ENCODE measurements at places on chromosomes 16 and 17.

GRCh38 chr17:8060274-8060673 lies 21.4 kb downstream of the ALOX15B start:
- peak; percentile 90 for DNase-seq

- no peak for DNase-seq
Measured at GRCh38 chr16:83903751-83904150, 4.8 kb downstream of the MLYCD start.

GRCh38 chr16:24514096-24514495 lies 25.3 kb upstream of the RBBP6 start:
- no peak for DNase-seq

- no peak for DNase-seq
Measured at GRCh38 chr16:80992676-80993293, 13.9 kb downstream of the CMC2 start.

- no peak for DNase-seq
Measured at GRCh38 chr17:29243792-29244191, 2.9 kb upstream of the CRYBA1 start.

- DNase-seq, result peak; percentile 64
Measured at GRCh38 chr17:7240375-7240774, 1.1 kb upstream of the PHF23 start.

GRCh38 chr16:8505327-8505991 lies 84.9 kb downstream of the TMEM114 start:
- DNase-seq, result no peak

DNA sequence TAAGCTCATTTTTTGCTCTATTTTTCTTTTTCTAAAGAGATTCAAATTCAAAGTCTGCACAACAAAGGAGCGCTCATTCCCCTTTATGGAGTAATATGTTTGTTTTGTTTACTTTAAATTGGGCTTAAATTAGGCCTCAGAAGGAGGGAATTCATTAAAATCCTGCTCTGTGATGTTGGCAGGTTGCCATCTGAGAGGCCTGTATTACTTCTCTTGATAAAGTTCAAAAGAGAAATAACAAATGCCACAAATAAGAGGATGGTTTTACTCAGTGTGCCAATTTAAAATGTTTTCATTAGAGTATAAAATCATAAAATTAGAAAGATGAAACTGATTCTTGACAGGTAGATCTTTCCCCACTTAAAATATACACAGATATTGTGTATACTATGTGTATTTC lies 54.5 kb upstream of the HLF start:
- no peak for DNase-seq

DNA sequence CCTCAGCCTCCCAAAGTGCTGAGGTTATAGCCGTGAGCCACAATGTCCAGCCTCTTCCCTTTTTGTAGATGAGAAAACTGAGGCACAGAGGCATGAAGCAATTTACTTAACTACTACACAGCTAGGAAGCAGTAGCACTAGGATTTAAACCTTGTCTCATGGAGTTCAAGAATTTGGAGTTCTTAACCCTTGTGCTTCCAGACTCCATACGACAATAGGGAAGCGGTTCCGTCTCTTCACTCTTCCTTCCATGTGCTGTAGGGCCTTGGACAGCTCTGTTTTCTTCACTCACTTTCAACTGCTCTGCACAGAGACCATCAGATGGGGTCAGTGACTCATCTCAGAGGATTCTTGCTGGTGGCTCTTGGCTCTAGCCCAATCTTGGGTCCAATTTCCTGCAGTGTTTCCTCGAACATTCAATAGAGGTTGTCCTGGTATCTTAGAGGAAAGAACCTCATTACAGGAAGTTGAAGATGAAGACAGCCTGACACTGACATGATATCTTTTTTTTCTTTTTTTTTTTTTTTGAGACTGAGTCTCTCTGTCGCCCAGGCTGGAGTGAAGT lies 19.3 kb downstream of the ITGAL start:
- DNase-seq, result peak; percentile 31

- no peak for DNase-seq
Measured at GRCh38 chr17:50769884-50770283, 2.6 kb upstream of the ANKRD40CL start.

- peak; percentile 81 for DNase-seq
Measured at GRCh38 chr17:29145289-29146073, 34.7 kb downstream of the MYO18A start.

DNA sequence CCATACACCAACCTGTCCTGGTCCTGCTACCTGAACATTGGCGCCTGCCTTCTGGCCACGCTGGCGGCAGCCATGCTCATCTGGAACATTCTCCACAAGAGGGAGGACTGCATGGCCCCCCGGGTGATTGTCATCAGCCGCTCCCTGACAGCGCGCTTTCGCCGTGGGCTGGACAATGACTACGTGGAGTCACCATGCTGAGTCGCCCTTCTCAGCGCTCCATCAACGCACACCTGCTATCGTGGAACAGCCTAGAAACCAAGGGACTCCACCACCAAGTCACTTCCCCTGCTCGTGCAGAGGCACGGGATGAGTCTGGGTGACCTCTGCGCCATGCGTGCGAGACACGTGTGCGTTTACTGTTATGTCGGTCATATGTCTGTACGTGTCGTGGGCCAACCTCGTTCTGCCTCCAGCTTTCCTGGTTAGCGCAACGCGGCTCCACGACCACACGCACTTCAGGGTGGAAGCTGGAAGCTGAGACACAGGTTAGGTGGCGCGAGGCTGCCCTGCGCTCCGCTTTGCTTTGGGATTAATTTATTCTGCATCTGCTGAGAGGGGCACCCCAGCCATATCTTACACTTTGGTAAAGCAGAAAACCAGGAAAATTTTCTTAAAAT lies 21.5 kb downstream of the TMEM204 start:
- DNase-seq, result no peak

- no peak for DNase-seq
Measured at GRCh38 chr16:30131869-30132475, 9.0 kb upstream of the MAPK3 start.

- DNase-seq, result peak; percentile 81
Measured at GRCh38 chr17:45293413-45294211, 23.2 kb downstream of the MAP3K14 start.

DNA sequence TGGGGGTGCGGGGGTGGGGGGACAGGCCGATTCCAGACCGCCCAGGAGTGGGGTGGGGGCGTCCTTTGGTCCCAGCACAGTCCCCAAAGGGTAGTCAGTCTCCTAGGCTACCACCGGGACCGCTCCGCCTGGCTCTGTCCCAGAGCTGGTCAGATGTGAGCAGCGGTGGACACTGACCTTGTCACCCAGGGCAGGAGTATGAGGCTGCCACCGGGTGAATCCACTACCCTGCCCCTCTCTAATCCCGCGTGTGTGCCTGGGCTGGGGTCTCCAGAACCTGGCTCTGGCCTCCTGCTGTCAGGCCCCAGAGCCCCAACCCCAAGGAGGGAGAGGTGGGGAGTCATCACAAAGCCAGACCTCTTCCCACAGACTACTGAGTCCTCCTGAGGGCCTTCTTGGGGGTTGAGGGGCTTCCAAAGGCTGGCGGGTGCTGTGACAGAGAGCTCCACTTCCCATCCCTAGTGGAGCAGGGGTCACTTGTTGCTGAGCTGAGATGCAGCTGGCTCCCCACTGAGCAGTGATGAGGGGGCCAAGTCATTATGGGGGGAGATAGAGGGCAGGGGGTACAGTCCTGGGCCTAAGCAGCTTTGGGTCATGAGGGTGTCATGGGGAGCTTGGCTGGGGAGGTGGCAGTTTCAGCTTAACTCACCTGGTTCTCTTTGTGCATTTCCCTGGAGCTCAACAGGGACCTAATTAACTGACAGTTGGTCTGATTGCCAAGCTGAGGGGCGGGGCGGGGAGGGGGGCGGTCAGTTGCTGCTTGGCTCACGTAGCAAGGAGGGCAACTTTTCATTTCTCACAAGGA lies 1.2 kb downstream of the PPP1R1B start:
- no peak for DNase-seq

Measured in inflammatory macrophage (primary cell).